ENCODE measurements at places on chromosomes 12 and 14. TPM values are rescaled to one million over a fixed set of nuclear protein-coding genes. Genes with fewer than 3 reads are reported as not detected.

ANO4 gene
- total RNA-seq: 0.32 TPM

SDS gene
- total RNA-seq: 1.8 TPM

CAPZA3 gene
- not detected for total RNA-seq

GUCY2C gene
- total RNA-seq: not detected

AJUBA gene
- total RNA-seq: 12.9 TPM

Data from aorta (tissue), 5 donors.